ENCODE measurements at places on chromosomes 2 and 18.

DNA sequence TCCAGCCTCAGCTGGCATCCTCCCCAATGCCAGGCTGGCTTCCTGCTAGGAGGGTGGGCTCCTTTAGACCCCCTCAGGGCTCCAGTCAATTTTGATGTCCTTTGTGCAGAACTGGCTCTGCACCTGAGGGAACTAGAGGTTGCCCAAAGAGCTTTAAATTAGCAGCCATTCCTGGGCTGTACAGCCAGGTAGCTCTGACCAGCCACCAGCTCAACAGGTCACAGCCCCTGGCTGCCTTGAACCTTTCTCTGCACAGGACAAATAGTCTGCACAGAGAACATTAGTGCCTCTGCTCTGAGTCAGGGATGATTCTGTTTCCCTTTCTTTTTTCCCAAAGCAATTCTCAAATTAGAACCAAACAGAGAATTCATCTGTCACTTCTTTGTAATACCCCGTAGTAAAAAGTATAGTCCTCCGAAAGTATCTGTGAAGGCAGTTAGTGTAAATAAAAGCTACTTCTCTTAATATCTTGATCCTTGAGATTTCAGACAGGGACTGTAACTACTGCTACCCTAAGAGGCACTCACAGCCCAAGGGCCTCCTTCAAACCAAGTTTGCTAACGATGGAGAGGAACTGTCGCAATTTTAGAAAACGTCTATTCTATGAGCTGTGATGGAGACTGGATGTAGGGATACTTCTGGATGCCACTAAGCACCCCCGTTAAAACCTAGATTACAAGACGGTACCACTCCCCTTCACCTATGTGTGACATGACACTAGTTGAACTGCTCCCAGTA, 3.0 kb downstream of the TTC32 start:
- no peak for DNase-seq

DNA sequence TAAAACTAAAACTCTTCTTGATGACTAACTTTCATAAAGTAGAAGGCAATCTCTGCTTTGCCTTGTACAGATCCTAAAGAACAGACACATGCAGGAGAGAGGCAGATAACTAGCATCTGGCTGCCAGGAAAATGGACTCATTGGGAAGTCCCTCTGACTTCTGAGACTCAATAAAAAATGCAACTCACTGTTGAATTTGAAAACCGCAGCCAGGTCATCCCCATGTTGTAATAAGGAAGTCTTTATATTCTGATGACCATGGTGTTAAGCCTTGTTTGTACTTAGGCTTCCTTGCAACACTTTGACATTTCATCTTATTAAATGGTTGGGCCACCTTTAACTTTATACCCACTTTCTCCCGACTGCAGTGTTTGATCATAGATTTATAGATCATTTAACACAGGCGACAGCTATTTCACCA, 375.1 kb upstream of the KCNH7 start:
- DNase-seq = no peak

DNA sequence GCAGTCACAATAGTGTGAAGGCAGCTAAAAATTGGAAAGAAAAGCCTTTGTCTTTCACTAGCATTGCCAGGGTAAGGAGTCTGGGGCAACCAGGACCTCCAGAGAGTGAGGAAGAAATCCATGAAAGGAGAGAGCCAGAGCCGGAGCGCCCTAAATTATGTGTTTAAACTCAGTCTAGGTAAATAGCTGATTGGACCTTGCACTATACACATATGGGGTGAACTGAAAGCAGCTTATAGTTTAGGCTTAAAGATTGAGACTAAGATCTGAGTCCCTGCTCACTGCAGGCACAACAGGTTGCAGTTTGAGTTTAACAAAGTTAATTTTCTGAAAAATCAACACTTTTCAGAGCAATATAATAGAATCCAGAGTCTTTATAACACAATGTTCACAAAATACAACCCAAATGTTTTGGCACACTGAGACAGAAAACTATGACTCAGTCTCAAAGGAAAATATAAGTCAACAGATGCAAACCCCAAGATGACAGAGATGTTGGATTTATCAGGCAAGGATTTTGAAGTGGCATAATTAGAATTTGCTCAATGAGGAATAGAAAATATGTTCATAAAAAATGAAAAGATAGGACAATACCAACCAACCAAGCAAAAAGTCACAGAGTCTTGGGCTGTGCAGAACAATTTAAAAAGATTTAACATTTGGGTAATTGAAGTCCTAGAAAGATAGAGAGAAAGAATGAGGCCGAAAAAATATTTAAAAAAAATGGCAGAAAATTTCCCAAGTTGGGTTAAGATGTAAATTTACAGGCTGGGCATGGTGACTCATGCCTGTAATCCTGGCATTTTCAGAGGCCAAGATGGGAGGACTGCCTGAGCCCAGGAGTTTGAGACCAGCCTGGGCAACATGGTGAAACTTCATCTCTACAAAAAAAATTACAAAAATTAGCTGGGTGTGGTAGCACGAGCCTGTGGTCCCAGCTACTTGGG, 39.6 kb downstream of the DOK1 start:
- no peak for DNase-seq

GRCh38 chr18:76388261-76388660, 106.8 kb downstream of the ZNF516 start:
- DNase-seq = no peak

GRCh38 chr18:33074125-33074524, 301.3 kb upstream of the KLHL14 start:
- DNase-seq = no peak

DNA sequence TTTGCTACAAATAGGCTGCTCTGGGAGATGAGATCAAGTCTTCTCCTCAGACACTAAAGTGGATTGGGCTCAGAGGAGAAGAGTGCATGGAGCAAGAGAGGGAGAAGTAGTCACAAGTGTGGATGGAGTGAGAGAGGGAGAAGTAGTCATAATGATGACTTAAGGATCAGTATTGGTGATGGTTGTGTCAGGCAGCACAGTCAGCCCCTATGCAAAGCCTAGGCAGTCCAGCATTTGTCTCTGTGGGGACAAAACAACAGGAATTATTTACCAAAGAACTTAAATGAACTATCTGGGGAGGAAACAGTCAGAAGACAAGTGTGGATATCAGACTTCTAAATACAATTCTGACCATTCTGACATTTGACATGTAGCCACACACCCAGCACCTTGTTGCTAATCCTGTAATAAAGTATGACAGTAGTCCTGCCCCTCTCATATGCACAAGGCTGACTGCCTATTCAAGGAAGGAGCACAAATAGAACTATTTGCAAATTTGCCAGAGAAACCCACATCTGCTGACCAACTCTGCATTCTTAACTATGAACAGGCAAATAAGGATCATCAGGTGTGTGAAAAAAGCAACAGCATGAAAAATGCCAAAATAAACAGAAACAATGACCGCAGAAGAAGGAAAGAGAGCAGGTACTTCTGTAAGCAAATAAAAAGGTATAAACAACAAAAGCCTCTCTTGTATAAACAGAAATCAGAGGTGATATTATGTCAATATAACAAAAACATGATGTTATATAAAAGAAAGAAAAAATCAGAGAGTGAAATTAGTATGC, 1597.9 kb upstream of the ACVR2A start:
- no peak for DNase-seq

GRCh38 chr2:2173633-2174032, 157.4 kb downstream of the MYT1L start:
- DNase-seq = no peak

GRCh38 chr18:79914614-79915160, 36.8 kb downstream of the SLC66A2 start:
- DNase-seq = no peak

GRCh38 chr18:58284699-58285448, 240.8 kb downstream of the NEDD4L start:
- DNase-seq = no peak

DNA sequence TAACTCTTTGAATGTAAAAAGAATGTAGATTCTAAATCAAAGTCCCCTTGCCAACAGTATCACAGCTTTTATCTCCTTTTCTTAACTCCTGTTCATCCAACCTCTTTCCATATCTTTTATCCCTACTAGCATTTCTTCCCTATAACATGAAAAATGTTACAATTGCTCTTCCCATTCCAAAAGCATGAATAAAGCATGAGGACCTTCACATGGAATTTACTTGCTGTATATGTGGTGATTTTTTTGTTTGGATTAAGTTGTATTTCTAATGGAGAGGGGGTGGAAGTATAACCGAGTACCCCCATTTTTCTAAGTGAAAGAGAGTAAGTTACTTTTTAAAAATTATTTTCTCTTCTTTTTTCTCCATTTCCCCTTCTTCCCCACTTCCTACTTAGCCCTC, 94.9 kb upstream of the RBBP8 start:
- no peak for DNase-seq

DNA sequence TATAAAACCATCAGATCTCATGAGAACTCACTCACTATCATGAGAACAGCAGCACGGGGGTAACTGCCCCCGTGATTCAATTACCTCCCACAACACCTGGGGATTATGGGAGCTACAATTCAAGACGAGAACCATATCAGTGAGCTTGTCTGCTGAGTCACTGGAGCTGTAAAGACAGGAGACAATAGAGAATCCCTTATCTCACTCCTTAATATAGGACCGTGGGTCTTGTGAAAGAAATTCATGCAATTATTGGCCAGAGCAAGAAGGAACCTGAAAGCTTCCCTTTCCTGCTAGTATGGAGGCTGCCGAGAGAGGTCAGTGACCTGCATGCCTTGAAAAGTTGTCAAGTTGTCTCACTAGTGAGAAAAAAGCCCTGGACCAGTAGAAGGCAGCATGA, 9.5 kb upstream of the TNFAIP6 start:
- DNase-seq = no peak

DNA sequence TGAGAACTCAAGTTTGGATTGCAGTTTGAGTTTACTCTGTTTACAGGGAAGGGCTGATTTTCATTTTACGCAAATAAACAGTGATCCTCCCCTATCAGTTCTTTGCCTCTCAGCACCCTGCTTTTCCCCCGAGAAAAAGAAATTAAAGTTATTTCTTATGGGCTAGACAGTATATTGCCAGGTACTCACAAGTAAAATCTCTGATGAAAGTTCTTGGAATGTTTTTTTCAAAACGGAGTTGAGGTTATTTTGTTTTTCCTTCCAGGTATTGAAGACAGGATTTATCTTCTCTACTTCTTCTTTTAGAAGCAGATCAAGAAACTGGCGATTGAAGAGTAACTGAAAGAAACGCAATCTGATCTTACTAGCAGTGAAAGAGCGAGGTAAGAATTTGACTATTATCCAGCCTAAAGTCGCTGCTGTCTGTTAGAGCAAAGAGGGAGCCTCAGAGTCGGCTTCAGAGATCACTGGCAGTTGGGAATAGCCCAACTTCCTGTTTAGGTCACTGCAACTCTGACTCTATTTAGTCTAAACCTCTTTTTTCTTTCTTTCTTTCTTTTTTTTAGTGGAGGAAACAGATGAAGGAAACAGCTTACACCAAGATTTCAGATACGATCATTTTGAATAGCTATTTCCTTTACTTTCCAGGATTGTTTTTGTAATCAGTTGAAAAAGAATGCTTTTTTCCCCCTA, at the start of gene TFPI:
TSS of gene TFPI (minus strand) at position 425 of the 693 bp plus-strand sequence. CDS start 50,667 bp downstream, outside the sequence.
- no peak for DNase-seq

DNA sequence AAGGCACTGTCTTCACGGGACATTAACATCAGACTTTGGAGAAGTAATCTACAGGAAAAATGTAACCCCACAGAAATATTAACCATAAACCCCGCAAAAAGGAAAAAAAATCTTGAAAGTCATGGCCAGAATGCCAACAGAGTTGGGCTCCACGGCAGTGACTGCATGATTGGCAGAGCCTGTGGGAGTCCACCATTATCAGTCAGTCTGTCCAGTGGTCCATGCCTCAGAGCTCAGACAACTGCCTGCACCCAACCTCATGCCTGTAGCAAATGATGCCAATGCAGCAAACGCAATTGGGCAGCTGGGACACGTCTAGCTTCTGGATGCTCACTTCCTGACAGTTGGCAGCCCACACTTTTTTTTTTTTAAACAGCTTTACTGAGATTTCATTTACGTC, 5.1 kb upstream of the PPIG start:
- no peak for DNase-seq

DNA sequence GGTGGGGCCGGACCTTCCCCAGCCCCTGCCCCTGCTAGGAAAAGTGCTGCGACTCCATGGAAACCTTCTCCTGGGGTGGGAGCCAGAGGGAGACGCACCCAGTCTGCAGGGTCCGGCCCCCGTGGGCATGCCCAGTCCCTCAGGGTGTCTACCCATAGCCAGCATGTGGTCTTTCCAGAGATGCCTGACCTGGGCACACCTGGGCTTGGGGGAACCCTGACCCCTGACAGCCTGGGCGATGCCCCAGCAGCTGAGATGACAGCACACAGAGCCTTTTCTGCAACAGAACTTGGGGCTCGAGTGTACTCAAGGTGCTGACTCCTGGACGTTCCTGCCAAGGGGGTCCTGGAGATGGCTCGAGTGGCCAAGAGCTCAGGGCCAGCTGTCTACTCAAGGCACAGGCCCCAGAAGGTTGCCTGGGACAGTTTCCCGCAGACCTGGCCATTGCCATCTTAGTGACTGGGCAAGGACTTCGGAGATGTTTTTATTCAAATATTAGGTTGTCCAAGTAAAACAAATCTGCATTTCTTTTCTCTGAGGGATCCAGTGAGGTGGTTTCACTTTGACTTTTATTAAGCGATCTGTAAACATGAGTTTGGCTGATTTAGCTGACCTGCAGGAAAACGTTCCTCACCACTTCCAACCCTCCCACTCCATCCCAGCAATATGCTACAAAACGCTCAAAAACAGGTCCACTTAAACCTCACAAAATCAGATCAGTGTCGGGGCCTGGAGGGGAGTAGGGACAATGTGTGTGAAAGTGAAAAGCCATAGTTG, 228.0 kb downstream of the EIPR1 start:
- DNase-seq = no peak

DNA sequence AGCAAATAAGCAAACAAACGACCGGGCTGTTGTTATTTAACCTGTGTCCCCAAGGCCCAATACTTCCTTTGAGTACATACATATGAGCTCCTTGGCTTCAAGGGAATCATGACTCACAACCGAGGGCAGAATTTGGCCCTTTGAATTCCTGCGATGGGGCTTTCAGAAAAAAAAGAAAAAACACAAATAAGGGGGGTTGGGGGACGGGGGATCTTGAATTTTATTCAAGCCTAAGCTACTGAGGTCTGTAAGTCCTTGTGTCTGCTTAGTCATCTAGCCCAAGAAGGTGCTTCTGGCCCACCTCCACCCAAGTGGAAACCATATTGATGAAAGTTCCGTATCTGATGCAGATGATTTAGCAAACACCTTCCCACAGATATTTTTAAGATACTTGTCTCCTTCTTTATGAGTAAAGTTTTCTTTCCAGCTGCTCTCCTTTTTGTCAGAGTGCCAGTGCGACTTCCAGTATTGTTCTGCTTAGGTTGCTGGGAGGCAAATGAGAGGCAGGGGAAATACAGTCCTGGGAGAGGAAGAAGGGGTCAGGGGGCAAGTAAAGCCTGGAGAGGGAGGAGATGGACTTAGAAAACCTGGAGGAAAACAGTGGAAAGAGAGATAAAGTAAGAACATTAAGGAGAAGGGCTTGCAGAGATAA, 169.6 kb downstream of the ZEB2 start:
- DNase-seq = no peak

DNA sequence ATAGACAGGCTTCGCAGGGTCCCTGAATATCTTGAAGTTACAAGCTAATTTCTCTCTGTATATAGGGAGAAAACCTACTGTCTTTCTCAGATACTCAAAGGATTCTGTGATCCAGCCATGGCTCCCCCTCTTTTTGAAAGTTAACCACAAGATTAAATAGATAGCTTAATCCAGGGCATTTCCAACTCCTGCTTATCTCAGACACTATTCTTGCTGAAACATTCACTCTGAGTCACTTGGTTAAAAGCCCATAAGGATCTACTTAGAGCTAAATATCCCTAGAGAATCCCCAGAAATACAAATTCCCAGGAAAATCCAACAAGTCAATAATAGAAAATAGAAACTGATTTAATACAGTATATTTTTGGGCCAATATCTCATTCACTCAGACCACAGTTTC, 179.1 kb upstream of the LYPD1 start:
- no peak for DNase-seq
